ENCODE measurements at places on chromosomes 3 and 15.

GRCh38 chr3:49689046-49689907 lies at the start of the genes MST1 and RNF123:
MST1 (minus strand) TSS chr3:49689474; CDS start chr3:49688691, 783 bp downstream.
RNF123 (plus strand) TSS chr3:49689557; CDS start chr3:49691166, 1,609 bp downstream.
- DNase-seq, result peak; percentile 97

DNA sequence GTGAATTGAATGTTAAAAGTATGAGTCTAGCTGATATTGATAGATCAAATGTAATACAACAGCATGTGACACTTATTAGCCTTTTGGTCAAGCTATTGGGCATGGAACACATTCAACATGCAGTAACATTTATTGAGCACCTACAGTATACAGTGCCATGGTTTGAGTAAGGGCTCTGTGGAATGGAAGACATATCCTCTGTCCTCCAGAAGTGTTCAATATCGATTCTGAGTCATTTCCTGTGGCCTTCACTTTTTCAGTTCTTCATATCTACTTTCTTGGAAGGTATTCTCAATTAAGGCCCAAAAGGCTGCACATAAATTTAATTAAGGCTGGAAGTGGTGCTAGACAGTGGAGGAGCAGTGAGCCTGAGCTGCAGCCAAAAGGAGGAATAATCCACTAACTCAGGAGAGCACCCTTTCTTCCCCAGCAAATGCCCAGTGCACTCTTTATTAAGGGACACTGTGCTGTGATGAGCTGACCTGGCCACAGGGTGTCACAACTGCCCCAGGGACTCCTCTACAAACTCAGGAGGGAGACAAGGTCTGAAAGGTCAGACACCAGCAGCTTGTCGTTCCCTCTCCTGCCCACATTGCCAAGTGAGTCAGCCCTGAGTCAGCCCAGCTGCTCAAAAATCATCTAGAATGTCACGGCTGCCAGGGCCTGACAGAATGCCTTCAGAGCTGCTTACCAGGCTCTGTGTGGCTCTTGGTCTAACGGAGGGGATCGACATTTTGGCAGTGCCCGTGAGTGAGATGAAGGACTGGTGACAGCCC lies 544.8 kb downstream of the AGBL1 start:
- peak; percentile 62 for DNase-seq

DNA sequence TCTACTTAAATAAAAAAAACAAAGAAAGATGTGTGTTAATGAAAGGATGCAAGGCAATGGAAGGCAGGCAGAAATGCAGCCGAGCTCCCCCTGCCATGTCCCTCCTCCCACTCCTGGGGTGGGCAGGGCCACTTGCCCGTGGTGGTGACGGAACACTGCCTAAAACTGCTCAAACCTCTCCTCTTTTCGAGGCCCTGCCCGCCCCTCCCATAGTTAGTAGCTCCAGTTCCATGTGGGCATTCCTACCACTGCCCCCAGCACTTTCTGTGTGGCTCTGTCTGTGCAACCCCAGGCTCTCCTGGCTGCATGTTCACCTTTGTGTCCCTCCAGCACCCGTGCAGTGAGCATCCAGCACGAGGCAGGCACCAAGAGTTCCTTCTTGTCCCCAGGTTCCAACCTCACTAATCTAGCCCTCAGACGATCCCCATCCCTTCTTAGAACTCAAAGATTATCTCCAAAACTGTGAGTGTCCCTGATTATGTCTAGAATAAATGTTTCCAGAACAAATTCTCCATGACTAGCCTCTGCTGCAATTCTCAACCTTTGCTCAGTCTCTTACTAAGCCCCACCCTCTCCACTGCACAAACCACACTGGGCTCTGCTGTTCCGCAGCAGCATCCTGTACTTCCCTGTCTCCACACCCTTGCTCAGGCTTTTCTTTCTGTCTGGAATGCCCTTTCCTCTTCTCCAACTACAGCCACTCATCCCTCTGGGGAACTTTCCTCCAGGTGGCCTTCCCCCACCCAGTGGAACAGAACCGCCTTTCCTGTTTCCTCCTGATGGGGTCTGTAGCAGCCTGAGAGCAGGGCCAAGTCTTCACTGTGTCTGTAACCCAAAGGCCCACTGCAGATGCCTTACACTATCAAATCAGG lies 32.6 kb upstream of the SPTBN5 start:
- DNase-seq, result no peak

GRCh38 chr3:48830715-48831114 lies 17.0 kb downstream of the PRKAR2A start:
- DNase-seq, result no peak

- no peak for DNase-seq
These were observed 27.4 kb downstream of the PRTG start for GRCh38 chr15:55715355-55716076.

DNA sequence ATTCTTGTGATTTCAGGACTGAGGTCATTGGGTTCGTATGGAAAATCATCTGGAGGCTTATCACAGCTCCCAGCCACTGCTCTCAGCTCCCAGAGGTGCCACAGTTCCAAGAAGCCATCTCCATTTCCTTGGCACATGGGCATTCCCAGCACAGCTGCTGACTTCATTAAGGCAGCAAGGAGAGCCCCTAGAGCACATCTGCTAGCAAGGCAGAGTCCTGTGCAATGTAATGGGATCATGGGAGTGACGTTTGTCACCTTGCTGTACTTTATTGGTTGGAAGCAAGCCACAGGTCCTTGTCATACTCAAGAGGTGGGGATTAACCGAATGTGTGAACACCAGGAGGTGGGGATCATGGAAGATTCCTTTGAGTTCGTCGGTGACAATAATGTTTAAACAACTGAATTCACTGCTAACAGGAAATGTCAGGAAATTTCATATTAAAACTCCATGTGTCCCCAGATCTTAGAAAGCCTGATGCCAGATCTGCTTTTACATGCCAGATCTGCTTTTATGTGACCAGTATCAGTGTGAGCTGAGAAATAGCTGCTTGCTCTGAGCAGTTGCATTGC lies 148.8 kb downstream of the GABRG3 start:
- no peak for DNase-seq

DNA sequence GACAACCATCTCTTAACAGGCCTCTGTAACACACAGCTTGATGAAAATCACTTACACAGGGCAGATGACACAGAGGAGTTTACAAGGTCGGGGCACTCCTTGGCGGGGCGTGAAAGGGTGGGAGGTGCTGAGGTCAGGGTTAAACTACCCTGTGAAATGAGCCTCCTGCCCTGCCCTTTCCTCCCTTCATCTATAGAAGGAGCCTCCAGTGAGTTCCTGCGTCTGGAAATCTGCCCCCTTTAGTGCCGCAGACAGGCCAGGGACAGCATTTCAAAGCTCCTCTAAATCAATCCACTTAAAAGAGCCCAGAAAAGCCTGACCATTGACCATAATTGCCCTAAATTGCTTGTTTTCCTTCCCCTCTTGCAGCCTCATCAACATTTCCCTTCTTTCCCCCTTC lies 1.9 kb downstream of the ROBO1 start:
- DNase-seq, result no peak

- no peak for DNase-seq
These were observed 30.0 kb upstream of the P3H2 start for GRCh38 chr3:190150681-190151080.

- no peak for DNase-seq
These were observed 22.7 kb downstream of the BOC start for GRCh38 chr3:113234028-113234427.

DNA sequence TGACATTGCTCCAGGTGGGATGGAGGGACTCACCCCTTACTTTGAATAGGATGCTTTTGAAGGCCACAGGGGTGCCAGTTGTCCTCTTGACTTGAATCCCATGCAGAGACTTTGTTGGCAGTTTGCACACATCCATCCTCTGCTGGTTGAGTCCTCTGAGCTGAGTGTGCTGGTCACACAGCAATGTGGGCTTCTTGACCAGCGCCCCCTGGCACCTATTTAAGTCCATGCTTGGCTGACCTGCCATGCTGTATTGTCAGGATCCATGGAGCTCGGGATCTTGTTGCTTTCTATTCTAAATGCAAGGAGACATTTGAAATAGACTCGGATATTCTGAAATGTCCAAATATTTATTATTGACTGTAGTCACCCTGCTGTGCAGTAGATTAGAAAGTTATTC lies 19.8 kb downstream of the RAB7A start:
- no peak for DNase-seq

GRCh38 chr3:159835126-159835525 lies 153.5 kb upstream of the IL12A start:
- DNase-seq, result no peak

DNA sequence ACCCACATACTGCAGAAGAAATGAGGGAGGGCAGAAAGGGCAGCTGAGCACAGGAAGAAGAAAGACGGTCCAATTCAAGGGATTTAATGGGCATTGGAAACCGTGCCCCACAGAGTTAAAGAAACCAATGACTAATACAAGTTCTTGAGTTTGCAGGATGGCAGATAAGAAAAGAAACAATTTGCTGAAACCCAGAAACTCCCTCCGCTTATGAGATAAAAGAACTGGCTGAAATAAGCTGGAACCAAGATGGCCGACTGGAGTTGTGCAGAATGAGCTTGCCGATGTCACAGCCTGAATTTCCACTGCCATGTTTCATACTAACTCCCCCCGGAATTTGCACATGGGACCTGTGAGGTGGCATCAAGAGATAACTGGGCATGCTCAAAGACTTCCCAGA lies 47.1 kb downstream of the SCAP start:
- no peak for DNase-seq

- DNase-seq, result no peak
These were observed 242.7 kb downstream of the THSD4 start for GRCh38 chr15:71357967-71358366.

GRCh38 chr3:141410846-141411245 lies 42.5 kb downstream of the ZBTB38 start:
- DNase-seq, result no peak

GRCh38 chr15:69830430-69830829 lies 267.3 kb downstream of the TLE3 start:
- DNase-seq, result no peak

DNA sequence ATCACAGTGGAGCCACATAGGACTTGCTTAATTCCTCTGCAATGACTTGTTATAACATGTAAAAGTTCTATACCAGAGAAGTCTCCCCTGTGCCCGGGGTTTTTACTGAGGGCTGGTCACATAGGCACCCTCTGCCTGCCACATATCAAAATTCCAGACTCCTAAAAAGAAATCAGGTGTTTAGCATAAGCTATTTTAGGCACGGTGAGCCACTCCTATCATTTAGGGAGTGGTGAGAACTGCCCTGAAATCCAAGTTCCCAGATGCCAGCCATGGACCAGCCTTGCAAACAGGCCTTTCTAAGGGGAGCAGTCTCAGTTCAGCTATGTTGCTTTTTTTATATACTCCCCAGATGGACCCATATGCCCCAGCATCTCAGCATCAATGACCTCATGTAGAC lies 130.3 kb downstream of the THSD4 start:
- no peak for DNase-seq

- no peak for DNase-seq
These were observed 762.8 kb upstream of the NR2F2 start for GRCh38 chr15:95567686-95568085.

All from activated naive CD8-positive, alpha-beta T cell treated with anti-CD3 and anti-CD28 coated beads, Interleukin-2, amount 10 ng/mL, durations not matched to agents 7 days and 5 days (primary cell).